ENCODE measurements at places on chromosomes 4 and X.

- DNase-seq, result no peak
Measured at GRCh38 chrX:130253916-130254315, 14.8 kb downstream of the ZNF280C start.

DNA sequence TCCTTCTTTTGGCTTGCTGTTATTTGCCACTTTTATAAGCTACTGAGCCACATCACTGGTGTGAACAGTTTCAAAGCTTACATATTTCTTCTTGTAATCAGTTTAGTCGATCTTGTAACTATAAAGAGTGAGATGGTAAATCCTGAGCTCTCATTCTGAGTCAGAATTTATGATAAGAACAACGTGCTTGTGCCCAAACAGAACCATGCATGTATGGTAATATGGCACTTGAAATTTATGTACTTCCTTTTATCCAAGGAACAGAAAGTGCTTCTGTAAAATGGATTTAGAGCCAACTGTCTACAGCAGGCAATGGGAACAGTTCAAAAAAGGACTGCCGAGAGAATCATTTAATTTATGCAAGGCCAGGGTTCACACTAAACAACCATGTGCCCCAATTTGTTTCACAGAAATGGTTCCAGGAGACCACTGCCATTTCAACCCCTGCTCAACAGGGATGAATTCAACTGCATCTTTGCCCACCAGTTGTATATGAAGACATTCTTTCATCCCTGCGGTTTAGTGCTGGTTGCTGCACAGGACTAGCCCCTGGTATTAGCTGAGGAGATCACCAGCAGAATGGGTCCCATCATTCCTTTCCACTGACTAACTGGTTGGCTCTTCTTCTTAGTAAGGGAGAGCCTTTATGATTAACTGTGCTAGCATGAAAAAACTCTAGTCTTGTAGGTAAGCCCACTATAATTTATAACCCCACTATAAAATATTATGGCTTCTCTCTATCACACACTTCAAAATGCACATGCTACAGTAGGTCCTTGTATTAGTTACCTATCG is 162.9 kb upstream of the PGRMC2 start:
- peak; percentile 76 for DNase-seq

- DNase-seq, result peak; percentile 7
Measured at GRCh38 chr4:126213996-126214395, 899.2 kb downstream of the FAT4 start.

DNA sequence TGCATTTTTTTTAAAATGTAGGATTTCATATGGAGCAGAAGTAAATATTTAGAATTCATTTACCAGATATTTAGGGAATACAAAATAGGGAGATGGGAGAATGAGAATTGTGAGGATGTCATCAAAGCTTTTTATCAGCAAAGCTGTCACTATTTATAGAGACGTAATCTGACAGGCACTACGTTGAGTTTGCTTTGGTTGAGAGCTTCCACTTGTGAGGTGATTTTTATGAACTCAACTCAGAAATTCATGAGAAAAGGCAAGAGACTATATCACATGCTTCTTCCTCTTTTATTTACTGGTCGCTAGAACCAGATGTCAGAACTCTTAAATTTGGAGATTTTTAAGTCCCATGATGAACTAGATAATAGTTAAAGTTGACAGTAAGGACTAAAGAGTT is 211.2 kb downstream of the GBA3 start:
- no peak for DNase-seq

- DNase-seq, result no peak
Measured at GRCh38 chr4:94397635-94398034, 54.1 kb upstream of the PDLIM5 start.

DNA sequence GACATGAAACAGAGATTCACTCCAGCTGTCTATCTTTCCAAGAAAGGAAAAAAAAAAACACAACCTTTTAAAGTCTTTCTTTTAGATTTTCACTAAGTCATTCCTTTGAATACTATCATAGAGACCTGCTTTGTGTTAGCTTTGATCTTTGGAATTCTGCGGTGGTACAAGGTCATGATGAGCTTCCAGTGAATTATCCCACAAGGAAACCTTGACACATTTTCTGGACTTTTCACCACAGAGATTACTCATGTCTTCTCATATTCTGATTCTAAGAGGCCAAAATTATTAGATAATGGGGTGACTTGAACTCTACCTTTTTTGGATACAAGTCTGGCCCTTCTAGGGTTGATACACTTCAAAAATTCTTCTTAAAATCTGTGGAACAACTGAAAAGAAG is 201.6 kb downstream of the PACRGL start:
- DNase-seq, result no peak

DNA sequence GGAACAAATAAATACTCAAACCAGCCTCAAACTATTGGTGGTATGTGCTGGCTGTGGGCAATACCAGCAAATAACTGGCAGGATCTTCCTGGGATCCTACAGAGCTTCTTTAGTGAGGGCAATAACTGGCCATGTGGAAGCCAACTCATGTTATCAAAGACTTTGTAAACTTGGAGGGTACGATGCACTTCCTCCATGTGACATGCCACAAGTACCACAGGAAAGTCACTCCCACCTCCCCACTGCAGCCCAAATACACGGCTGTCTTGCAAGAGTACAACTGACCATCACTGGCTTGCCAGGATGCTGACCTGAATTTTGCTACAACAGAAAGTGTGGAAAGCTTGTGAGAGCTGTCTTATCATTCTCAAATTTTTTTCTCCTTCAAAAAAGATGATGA is 93.3 kb upstream of the MAML3 start:
- no peak for DNase-seq

- DNase-seq, result peak; percentile 18
Measured at GRCh38 chr4:151266497-151266896, 10.5 kb upstream of the PRSS48 start.

DNA sequence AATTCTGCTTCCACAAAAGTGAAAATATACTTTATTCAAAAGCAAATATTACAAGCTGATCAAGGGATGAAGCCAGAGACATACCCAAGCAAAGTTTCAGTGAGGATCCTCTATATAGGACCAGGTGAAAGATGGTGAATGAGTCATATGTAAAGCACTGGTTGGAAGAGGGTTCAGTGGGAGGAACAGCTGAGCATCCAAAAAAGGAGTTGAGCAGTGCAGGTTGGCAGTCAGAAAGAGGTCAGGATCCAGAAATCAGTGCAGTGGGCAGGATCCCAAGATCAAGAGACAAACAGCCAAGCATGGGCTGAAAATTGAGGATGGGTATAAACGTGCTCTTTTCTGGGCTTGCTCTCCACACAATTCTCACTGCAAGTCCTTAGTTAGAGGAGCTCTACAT is 30.3 kb downstream of the OTC start:
- no peak for DNase-seq

DNA sequence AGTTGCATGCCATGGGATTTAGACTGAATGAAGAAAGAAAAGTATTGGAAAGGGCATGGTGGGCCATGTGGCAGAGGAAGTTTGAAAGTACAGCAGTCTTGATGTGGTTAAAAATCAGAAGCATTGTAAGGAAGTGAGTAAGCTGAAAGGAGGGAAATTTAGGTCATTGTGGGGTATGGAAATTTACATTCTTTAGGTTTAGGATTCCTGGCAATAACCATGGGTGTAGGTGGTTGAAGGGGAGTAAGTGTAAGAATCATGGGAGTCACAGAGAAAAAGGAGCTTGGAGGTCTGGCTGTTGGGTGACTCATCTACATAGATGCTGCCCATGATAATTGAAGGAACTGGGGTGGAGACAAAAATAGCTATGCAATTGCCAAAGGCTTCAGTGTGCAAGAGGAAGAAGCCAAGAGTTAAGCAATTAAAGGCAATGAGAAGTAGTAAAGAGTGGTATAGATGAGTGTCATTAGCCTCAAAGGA is 243.8 kb upstream of the LDB2 start:
- no peak for DNase-seq

- DNase-seq, result no peak
Measured at GRCh38 chr4:19514276-19515070, 737.2 kb upstream of the SLIT2 start.

DNA sequence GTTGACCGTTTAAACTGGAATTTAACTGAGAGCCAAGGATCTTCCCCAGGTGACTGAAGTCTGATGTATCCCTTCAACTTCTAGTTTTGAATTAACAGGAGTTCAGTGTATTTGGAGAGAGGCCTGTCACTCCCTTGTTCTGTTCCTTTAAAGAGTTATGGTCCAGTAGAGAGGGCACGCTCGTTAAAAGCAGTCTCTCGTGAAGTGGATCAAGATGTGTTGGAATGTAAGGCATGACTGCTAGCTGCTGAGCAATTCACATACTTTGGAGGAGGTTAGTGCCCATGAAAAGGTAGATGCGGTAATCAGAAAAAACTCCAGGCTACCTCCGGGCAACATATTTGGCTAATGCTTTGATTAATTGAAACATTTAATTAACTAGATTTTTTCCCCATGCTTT is 65.7 kb downstream of the SHROOM2 start:
- peak; percentile 33 for DNase-seq

- peak; percentile 1 for DNase-seq
Measured at GRCh38 chrX:152637649-152638442, at the start of gene GABRQ. Gene GABRQ, plus strand, starts transcription at chrX:152637895. Its CDS starts 308 bp downstream, at chrX:152638203.

GRCh38 chrX:84175958-84176357 is 12.0 kb downstream of the RPS6KA6 start:
- DNase-seq, result no peak

DNA sequence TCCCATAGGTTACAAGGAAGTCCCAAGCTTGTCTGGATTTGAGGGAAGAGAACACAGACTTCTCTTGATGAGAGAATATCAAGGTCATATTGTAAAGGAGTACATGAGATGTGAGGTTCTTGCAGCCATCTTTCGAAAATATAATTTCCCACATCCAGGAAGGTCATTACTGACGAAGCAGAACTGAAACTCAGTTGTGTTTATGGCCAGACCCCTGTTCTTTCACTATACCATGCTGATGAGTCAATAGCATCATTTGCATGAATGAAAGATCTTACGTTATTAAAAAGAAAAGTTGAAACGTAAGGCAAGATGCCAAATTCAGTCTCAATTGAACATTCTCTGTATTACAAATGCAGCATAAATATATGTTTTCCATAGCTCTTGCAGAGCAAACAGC is 14.2 kb upstream of the CCDC149 start:
- DNase-seq, result no peak

DNA sequence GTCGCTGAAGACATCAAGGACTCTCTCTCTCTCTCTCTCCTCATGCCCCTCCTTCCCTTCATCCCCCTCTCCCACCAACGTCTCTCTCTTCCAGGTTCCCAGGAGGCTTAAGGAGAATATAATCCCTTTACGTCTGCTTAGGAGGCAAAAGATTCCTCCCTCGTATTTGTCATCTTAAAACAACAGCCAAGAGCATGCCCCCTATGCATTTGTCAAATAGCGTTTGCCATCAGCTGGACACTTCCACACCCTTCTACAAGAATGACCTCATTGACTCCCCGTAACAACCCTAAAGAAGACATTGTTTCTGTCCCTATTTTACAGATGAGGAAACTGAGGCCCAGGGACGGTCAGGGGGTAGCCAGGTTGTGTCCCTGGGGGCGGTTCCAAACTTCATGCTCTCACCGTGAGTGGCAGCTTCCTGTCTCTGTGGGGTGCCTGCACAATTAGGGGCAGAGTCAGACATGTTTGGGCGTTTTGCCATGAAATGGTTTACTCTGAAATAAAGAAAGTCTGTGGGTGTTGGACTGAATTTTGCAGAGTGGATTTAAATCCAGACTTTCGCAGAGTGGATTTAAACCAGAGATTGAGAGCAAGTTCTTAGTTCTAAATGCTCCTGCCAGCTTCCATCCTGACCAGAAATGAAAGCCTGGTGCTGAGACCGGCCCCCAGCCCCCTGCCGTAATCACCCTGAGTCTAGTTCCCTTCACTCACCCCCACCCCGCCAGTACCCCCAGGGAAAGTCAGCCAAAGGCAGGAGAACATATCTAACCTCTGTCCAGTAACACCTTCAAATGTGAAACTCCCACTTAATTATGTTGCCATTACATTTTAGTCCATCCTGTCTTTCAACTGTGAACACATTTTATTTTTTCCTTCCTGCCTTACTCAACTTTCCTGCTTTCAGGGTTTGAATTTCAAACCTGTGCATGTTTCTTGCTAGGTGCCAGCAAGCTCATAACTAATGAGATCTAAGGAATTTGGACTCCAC is 44.3 kb upstream of the TBL1X start:
- DNase-seq, result no peak

GRCh38 chr4:56856656-56857055 is 35.2 kb upstream of the SPINK2 start:
- DNase-seq, result no peak

DNA sequence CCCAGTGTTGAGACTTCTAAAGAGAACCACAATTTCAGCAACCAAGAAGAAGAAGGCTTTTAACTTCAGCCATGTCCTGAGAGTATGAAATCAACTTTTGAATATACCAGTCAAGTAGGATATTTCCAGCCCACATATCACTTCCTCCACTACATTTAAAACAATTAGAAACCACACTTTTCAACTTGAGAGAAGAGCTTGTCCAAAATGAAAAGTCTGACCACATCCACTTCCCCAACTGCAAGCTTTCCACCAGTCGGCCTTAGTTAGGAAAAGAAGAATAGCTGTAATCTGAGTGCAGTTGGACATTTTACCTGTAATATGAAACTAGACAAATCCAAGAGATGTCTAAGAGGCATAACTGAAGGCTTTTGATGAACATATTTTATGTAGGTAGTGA is 101.9 kb upstream of the SLC7A11 start:
- DNase-seq, result no peak

DNA sequence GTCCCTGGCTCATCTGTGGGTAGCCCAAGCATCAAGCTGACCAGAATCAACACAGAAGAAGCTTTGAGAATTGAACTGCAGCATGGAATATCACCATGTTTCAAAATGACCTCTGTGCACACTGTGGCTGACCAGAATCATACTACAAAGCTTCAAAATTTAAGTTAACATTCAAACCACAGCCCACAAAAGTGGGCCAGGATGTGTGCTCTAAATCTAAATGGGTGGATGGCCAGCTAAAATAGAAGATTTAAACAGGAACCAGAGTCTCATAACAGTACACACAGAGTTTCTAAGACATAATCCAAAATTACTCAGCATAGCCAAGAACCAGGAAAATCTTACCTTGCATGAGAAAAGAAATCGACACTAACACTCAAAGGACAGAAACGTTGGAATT is 46.1 kb downstream of the KLF3 start:
- DNase-seq, result no peak

DNA sequence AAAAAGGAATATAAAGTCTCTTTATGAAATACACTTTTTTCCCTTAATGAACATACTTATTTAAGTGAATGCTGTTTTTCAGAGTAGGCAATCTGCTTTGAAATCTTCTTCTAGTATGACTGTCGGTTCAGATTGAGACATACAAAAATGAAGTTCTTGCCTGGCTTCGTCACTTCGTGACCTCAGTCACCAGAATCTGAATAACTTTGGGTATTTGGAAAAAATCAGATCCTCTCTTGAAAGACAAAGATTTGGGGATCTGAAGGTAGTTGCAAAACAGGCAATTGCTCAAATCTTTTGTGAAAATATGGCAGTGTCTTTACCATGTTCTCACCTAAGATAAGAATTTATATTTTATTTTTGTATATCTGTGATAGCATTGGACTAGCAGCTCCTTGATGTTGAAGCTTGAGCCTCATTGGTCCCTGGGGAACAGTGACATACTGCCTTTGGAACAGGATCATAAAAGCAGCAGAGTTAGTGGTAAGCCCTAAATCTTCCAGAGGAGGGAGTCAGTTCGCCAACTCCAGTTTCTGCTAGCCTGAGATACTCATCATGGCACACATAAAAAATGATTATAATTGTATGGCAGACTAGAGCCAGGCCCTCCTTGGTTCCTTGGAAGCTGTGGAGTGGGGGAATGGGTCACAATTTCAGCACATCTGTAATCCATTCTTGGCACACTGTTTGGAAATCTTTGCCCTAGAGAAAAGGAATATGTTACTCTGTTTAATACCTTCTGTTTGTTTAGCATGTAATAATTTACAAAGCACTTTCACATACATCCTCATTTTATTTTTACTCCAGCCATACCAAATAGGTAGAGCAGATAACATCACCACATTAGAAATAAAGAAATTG is 5.0 kb downstream of the ARFIP1 start:
- peak; percentile 82 for DNase-seq
